Kidney (tissue), 22 donors: ENCODE measurements at places on chromosomes 1 and 21. TPM values are rescaled to one million over a fixed set of nuclear protein-coding genes. Genes with fewer than 3 reads are reported as not detected.
A peak's percentile ranks its signal among the peaks of the same experiment; 100 is the strongest.

GRCh38 chr21:33047231-33047630, 21.5 kb downstream of the OLIG2 start:
- no peak overlapping the region for H3K27ac ChIP-seq
- H3K4me1 ChIP-seq, result no peaks in the 10 kb centered on the region
- H3K27me3 ChIP-seq, result no peaks in the 10 kb centered on the region
- no peaks in the 10 kb centered on the region for H3K36me3 ChIP-seq
- no peak for DNase-seq

- peak overlapping the region; percentile 86 for H3K4me3 ChIP-seq
- H3K36me3 ChIP-seq, result no peaks in the 10 kb centered on the region
- H3K4me1 ChIP-seq, result peaks cover 6% of the 10 kb centered on the region
- DNase-seq, result no peak
Observed at GRCh38 chr21:26168371-26168770, 2.2 kb downstream of the APP start.

ADAMTSL4 gene
- total RNA-seq, result 20.0 TPM

- H3K4me3 ChIP-seq, result no peak overlapping the region
- no peaks in the 10 kb centered on the region for H3K36me3 ChIP-seq
- DNase-seq, result no peak
- H3K27me3 ChIP-seq, result no peaks in the 10 kb centered on the region
- no peak overlapping the region for H3K27ac ChIP-seq
- H3K4me1 ChIP-seq, result no peaks in the 10 kb centered on the region
Observed at GRCh38 chr1:23875382-23875781, 7.3 kb upstream of the FUCA1 start.

GRCh38 chr1:209899948-209900347, 38.1 kb upstream of the SYT14 start:
- no peaks in the 10 kb centered on the region for H3K27me3 ChIP-seq
- no peaks in the 10 kb centered on the region for H3K4me1 ChIP-seq
- DNase-seq, result no peak
- H3K27ac ChIP-seq, result no peak overlapping the region

OR2L13 gene
- total RNA-seq, result not detected

GRCh38 chr21:17903029-17903806, 84.1 kb upstream of the C21orf91 start:
- no peaks in the 10 kb centered on the region for H3K27me3 ChIP-seq
- DNase-seq, result peak; percentile 16
- no peaks in the 10 kb centered on the region for H3K4me1 ChIP-seq
- no peak overlapping the region for H3K4me3 ChIP-seq

- DNase-seq, result peak; percentile 31
- H3K4me1 ChIP-seq, result no peaks in the 10 kb centered on the region
- no peak overlapping the region for H3K27ac ChIP-seq
- H3K36me3 ChIP-seq, result no peaks in the 10 kb centered on the region
Observed at GRCh38 chr1:84997667-84998600, 1.0 kb upstream of the MCOLN2 start.

- no peaks in the 10 kb centered on the region for H3K4me1 ChIP-seq
- H3K4me3 ChIP-seq, result no peak overlapping the region
- no peaks in the 10 kb centered on the region for H3K27me3 ChIP-seq
- DNase-seq, result no peak
- H3K36me3 ChIP-seq, result no peaks in the 10 kb centered on the region
Observed at GRCh38 chr1:213464786-213465460, 413.9 kb downstream of the RPS6KC1 start.

- no peaks in the 10 kb centered on the region for H3K36me3 ChIP-seq
- DNase-seq, result peak; percentile 81
- peaks cover 17% of the 10 kb centered on the region for H3K4me1 ChIP-seq
- no peaks in the 10 kb centered on the region for H3K27me3 ChIP-seq
Observed at GRCh38 chr1:172533513-172534151, 682 bp downstream of the SUCO start.

GRCh38 chr21:32356874-32357395, 35.9 kb downstream of the URB1 start:
- H3K4me1 ChIP-seq, result no peaks in the 10 kb centered on the region
- no peaks in the 10 kb centered on the region for H3K27me3 ChIP-seq
- DNase-seq, result no peak
- H3K4me3 ChIP-seq, result no peak overlapping the region
- H3K36me3 ChIP-seq, result peaks cover 78% of the 10 kb centered on the region

DNA sequence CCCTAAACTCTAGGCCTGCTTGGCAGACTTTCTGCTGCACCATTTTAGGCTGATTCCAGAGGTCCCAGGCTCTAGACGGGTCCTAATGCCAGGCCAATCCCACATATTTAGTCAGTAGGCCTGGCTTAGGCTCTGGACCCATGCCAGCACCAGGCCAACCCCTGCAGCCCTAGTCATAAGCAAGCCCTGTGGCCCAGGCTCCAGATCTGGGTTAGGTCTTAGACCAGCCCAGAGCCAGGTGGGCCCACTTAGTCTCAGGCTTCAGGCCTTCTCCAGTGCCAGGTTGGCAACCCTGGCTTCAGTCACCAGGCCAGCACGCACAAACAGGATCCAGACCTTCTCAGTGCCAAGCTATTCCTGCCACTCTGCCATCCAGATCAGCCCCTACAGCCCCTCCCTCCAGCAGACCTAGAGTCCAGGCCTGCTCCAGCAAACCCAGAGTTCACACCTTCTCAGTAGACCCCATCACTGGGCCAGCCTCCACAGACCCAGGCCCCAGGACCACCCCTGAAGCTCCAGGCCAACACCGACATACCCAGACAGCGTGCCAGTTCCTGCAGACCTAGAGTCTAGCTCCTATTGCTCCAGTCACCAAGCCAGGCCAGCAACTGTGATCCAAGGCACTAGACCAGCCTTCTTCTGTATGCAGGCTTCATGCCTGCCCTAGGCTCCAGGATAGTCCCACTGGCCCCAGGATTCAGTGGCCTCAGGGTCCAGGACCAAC, 467.6 kb downstream of the RWDD3 start:
- no peak overlapping the region for H3K4me3 ChIP-seq
- no peak for DNase-seq
- no peak overlapping the region for H3K27ac ChIP-seq
- H3K27me3 ChIP-seq, result no peaks in the 10 kb centered on the region
- no peaks in the 10 kb centered on the region for H3K36me3 ChIP-seq
- H3K4me1 ChIP-seq, result no peaks in the 10 kb centered on the region

- H3K27me3 ChIP-seq, result no peaks in the 10 kb centered on the region
- H3K4me3 ChIP-seq, result no peak overlapping the region
- no peaks in the 10 kb centered on the region for H3K36me3 ChIP-seq
Observed at GRCh38 chr1:213530611-213531320, 457.0 kb upstream of the PROX1 start.

SLC6A9 gene
- 12.6 TPM for total RNA-seq
